ENCODE measurements at places on chromosomes 11 and 22. TPM values are rescaled to one million over a fixed set of nuclear protein-coding genes. Genes with fewer than 3 reads are reported as not detected.

UBQLNL gene
- 0.70 TPM for polyA plus RNA-seq

MTFP1 gene
- 9.9 TPM for polyA plus RNA-seq

EIF1AD gene
- 33.5 TPM for polyA plus RNA-seq

DNA sequence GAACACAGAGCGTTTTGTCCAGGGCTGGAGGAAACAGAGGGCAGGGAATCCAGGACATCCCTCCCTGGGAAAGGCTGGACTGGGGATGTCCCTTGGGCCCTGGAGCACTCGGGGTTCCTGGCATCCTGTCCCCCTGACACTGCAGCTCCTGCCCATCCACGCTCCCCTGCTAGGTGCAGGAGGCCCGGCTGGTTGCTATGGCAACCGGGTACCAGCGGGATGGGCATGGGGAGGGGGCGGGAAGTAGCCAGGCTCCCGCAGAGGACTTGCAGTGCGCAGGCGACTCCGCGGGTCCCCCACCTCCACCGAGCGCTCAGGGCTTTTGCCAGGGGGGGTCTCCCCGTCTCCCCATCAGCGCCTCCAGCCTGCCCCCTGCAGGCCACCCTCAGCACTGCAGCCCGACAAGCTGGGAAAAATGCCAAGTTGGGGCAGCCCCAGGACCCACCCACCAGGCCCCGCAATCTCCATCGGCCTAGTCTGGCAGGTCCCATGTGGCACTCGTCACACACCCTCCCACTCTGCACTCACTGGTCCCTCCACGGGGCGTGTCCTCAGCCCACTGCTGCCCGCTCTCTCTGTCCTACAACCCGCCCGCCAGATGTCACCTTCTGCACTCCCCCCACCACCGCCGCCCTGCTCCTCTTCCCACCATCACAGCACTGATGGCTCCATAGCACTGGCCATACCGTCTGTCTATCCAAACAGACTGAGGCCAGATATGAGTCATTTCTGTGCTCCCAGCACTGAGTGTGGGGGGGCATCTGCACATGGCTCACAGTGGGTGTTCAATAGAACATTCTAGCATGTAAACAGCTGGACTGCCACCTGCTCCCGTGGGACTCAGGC lies 31.5 kb downstream of the KIAA0930 start:
- no peak for DNase-seq

GRCh38 chr11:15483205-15483604 lies 368.5 kb downstream of the INSC start:
- no peak for DNase-seq

- no peak for DNase-seq
Observed at GRCh38 chr11:16831316-16832192, 93.1 kb downstream of the C11orf58 start.

DNA sequence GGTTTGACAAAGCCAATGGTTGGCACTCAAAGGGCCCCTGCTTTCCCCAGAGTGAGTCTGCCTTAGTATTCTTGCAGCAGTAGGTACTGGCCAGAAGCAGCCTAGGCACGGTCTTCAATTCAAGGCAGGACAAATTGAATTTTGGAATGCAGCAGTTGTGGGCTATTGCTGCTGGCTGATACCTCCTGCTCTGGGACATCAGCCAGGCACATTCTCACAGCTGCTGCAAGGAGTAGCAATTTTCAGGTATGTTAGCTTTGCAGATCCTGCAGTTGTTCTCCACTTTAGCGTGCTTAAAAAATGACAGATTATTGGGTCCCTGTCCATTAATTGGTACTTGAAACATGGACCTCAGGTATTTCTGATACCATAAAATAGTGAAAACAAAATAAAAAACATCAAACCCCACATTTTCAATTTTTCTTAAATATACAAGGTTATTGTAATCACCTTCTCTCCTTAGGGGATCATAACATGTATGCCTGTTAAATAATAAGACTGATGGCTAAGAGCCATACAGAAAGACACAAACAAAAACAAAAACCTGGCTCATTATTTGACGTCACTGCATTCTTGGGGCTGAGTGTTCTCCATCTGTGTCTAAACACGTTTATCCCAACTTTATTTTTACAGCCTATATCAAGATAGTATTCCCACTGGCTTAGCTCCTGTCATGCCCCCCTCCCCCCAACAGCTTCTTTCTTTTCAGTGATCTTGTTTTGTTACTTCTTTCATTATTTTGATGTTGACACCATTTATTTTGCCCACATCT lies 85.1 kb upstream of the CARD18 start:
- DNase-seq, result no peak

- no peak for DNase-seq
Observed at GRCh38 chr11:114039551-114039950, 20.0 kb upstream of the ZBTB16 start.

Data from large intestine (tissue), 12 donors.